ENCODE measurements at places on chromosomes 12 and 14. TPM values are rescaled to one million over a fixed set of nuclear protein-coding genes. Genes with fewer than 3 reads are reported as not detected.
A peak's percentile ranks its signal among the peaks of the same experiment; 100 is the strongest.

GRCh38 chr14:76920331-76921087 is 94.3 kb downstream of the LRRC74A start:
- DNase-seq = no peak

GRCh38 chr14:50806241-50806933 is 24.6 kb downstream of the NIN start:
- DNase-seq = no peak

DNA sequence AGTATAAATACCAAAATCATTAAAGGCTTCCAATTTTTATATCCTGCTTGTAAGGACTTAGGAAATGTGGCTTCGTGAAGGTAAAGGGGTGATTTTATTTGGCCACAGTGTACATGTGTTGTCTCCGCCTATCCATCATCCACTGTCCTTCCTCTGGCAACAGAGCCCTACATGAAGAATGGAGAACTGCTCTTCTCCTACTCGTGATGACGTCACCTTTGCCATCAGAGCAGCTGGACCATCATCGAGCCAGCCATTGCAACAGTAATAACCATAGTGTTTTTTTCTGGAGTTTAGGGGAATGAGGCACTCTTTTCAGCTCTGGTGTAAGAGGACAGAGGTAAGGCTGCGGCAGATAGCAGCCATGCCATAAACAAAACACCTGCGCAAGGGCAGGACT is 19.2 kb downstream of the ITPR2 start:
- DNase-seq = no peak

DNA sequence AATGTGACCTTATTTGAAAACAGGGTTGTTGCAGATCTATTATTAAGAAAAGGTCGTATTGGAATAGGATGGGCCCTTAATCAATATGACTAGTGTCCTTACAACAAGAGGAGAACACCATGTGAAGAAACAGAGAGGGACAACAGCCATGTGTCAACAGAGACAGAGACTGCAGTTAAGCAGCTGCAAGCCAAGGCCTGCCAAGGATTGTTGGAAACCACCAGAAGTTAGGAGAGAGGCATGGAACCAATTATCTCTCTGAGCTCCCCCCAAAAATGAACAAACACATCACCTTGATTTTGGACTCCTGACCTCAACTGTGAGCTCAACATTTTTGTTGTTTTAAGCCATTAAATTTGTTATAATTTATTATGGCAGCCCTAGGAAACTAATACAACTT is 214.6 kb upstream of the PRKD1 start:
- no peak for DNase-seq

AMIGO2 gene
- total RNA-seq = 56.6 TPM

DNA sequence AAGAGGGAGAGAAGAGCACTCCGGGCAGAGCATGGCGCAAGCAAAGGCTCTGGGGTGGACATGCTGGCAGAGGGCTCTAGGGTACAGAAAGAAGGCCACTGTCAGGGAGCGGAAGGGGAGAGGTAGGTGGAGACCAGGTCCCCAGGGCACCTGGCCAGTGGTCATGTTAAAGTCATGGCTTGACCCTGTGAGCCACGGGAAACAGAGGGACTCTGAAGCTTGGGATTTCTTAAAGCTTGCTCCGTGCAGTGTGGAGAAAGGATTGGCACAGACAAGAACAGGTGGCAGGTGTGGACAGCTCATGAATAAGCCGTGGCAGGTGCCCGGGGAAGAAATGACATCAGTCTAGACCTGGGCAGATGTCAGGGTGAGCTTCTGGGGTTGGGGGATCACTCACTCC is 413.8 kb downstream of the BCL11B start:
- DNase-seq = no peak

DNA sequence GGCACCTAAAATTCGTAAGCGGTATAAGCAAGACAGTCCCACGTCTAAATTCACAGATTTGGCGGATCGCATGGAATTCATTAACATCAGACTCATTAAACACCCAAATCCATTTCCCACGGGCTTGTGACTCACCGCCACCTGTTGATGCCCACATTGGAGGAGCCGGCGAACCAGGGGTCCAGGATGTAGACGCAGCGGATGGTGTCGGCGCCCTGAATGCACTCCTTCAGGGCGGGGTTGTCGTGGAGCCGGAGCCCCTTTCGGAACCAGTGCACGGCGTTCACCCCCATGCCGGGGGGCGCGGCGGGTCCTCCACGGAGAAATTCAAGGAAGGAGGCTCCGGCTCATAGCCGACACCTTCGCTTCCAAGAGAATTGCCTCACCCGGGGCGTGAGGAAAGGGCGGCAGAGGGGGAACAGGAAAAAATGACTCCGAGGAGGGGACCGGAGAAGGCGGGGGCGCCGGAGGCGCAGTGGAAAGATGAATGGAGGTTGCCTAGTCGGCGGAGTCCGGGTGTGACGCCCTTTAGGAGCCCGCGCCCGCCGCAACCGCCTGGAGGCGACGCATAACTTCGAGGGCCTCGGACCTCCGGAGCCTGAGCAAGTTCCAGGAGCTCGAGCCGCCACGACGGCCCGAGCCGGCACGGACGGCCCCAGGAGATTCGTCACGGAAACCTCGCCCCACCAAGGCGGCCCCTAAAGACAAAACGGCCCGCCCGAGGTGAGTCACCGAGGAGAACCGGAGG is 506 bp downstream of the CRY1 start:
- peak; percentile 53 for DNase-seq

- DNase-seq = no peak
Measured at GRCh38 chr14:22781301-22781991, 15.0 kb downstream of the OXA1L start.

TSPAN11 gene
- total RNA-seq = 1.7 TPM

CLEC14A gene
- 15.4 TPM for total RNA-seq
